Tibial nerve (tissue), 4 donors: ENCODE measurements at places on chromosomes 6 and 20.

GRCh38 chr6:15472621-15473020 is 190.2 kb downstream of the DTNBP1 start:
- DNase-seq = no peak

GRCh38 chr20:60232380-60232779 is 274.2 kb downstream of the CDH26 start:
- no peak for DNase-seq

GRCh38 chr20:49915118-49915379 is 280 bp downstream of the SPATA2 start:
- DNase-seq = no peak

DNA sequence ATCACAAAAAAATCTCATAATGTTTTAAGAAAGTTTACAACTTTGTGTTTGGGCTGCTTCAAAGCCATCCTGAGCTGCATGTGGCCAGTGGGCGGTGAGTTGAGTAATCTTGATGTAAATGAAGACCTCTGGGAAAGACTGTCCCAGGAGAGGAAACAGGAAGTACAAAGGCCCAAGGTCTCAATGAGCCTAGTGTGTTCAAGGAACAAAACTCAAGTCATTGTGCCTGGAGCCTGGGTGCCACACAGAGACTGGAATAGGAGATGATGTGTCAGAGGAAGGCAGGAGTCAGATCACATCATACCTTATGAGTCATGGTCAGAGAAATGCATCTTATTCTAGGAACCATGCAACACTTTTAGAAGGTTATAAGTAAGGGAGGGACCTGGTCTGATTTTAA is 51.5 kb downstream of the COL19A1 start:
- no peak for DNase-seq

GRCh38 chr20:63023936-63024571 is 17.3 kb upstream of the BHLHE23 start:
- no peak for DNase-seq

- no peak for DNase-seq
These were observed 29.6 kb downstream of the RRBP1 start for GRCh38 chr20:17652411-17652810.

DNA sequence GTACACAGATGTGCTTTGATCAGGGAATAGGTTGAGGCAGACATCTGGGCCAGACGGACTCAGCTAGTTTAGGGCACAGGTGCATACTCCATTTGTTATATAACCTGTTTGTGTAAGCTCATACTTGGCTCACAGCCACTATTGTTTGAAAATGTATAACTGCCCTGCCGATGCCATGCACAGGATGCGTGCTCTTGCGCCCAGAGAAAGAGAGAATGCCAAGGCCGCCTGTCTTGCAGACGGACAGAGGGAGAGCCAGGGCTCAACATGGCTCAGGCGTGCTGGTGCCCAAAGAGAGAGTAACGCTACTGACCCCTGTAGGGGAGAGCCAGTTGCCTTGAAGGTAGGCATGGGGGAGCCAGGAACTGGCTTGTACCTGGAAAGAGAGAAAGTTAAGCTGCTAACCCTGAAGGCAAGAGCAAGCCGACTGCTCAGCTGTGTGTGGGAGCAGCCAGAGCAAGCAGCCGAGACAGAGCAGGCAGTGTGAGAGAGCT is 57.7 kb downstream of the FAM229B start:
- DNase-seq = no peak

DNA sequence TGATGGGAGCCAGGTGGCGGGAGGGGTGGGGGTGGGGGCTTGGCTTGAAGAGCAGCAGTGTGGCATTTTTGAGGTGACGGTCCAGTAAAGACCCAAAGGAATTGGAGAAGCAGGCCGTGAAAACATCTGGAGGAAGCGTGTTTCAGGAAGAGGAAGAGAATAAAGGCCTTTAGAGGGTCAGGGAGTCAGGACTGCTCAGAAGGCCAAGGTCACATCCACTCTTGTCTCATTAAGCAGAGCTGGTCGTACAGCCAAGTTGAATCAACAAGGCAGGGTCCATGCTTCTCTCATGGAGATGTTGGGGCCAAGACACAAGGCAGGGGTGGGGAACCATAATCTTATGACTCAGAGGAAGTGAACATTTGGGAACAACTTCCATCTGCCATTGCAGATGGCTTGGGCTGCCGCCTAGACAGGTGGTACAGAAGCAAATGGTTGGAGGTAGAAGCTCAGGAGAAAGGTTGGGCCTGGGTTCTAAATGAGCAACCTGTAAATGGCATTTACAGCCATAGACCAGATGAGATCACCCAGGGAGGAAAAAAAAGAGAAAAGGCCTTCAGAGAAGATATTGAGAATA is 179.6 kb downstream of the TTLL2 start:
- DNase-seq = no peak

GRCh38 chr20:62676976-62677375 is 31.7 kb upstream of the NTSR1 start:
- no peak for DNase-seq

DNA sequence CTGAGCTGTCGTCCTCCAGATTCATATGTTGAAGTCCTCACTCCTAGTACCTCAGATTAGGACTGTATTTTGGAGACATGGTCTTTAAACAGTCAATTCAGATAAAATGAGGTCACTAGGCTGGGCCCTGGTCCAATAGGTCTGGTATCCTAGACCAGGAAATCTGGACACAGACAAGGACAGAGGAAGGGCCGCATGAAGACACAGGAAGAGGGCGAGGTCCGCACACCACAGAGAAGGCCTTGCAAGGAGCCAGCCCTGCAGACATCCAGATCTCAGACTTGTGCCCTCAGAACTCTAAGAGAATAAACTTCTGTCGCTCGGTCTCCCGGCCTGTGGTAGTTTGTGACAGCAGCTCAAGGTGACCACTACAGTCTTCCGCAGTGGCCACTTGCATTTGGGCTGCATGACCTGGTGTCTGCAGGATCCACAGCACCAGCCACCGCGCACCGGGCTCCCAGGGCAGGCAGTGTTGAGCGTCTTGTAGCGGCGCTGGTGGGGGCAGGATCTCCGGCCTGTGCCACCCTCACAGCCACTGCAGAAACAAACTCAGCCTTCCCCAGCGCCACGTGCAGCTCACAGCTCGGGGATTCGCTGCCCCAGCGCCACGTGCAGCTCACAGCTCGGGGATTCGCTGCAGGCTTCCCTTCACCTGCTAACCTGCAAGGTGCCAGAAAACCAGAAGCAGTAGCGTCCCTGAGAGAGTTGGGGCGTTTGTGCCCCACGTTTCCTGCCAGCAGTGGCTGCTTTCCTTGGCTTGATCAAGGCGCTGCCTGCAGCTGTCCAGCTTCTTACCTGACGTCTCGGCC is 6.0 kb upstream of the RBM38 start:
- no peak for DNase-seq

DNA sequence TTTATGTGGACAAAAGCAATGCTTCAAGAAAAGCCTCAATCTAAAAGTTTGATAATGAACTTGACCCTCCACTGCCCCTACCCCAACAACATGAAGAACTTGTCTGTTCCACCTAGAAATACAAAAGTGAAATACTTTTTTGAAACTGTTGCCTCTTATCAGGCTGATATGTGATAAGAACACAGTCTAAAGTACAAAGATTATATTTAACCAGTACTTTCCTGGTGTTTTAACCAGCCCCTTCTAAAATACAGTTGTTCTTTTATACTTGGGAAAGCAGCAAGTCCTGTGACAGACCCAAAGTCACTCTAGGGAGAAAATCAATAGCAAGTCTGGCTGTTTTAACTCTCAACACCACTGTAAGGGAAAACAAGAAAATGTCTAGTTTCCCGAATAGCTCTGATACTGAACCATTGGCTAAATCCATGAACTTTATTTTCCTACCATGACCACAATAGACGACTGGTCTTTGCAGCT is 6.6 kb downstream of the OARD1 start:
- no peak for DNase-seq

- no peak for DNase-seq
These were observed 489.7 kb upstream of the CDH4 start for GRCh38 chr20:60762386-60762785.

GRCh38 chr6:85089255-85089654 is 324.9 kb upstream of the TBX18 start:
- no peak for DNase-seq

DNA sequence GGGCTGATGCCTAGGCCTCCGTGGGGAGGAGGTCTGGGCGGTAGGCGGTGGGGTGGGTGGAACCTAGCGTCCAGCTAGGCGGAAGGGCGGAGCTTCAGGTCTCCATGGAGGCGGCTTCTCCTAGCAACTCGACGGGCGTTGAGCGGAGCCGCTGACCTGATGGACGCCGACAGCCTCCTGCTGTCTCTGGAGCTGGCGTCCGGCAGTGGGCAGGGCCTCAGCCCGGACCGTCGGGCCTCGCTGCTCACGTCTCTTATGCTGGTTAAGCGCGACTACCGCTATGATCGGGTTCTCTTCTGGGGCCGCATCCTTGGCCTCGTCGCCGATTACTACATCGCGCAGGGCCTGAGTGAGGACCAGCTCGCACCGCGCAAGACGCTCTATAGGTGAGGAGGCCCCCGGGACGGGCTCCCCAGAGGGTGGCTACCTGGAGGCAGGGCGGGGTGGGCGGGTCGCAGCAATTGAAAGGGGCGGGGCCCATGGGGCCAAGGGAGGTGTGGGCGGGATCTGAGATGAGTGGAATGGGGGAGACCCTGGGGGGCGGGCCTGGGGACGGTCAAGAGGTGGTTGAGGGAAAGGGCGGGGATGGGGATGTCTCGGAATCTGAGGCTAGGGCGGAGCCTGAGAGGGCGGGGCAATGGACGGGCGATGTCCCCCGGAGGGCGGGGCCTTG is at the start of gene RSPH9:
RSPH9 (plus strand) TSS at position 97 of the 673 bp plus-strand sequence; CDS start at position 160, 63 bp downstream.
- no peak for DNase-seq

GRCh38 chr20:46618316-46619100 is 32.8 kb downstream of the SLC13A3 start:
- no peak for DNase-seq

DNA sequence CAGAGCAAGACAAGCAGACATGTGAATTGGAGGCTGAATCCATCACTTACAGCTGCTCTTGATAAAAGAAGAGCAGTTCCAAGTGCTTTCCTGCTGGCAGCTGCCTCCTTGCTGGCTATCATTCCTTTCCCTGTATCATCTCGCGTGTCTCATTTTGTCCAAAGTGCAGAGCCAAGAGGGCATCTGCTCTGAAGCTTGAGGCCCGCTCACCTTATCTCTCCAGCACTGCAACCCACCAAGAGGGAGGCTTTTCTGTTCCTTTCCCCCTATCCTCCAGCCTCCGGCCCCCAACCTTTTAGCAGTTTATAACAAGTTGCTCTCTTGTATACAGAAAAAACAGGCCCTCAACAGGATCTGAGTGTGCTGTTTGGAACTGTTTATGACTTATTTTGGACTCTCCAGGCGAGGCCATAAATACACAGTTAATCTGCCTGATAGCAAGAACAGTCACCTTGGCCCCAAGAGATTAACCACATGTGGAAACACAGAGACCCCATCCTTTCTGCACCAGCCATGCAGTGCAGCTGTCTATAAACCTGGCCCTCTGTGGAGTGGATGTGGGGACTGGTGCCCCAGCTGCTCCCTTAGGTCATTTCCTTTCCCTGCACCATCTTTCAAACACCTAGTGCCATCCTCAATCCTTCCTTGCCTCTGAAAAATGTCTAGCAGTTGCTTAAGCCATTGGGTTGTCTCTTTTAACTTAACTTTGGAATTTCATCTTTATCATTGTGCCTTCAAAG is 172.5 kb upstream of the FERMT1 start:
- no peak for DNase-seq

GRCh38 chr6:94177429-94177828 is 758.1 kb upstream of the EPHA7 start:
- DNase-seq = no peak

DNA sequence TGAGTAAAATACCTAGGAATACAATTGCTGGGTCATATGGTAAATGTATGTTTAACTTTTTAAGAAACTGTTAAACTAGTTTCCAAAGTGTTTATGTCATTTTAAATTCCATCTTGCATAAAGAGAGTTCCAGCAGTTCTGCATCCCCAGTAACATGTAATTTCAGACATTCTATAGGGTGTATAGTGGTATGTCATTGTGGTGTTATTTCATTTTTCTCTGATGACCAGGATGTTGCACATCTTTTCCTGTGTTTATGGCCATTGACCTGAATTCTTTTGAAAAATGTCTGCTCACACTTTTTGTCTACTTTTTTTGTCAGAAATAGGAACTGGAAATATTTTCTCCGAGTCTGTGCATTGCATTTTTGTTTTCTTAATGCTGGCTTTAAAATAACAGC is 128.9 kb downstream of the TMEM200A start:
- DNase-seq = no peak

GRCh38 chr6:137148306-137149034 is 25.0 kb downstream of the IL22RA2 start:
- no peak for DNase-seq

GRCh38 chr6:162157167-162157870 is 570.2 kb downstream of the PRKN start:
- DNase-seq = no peak

DNA sequence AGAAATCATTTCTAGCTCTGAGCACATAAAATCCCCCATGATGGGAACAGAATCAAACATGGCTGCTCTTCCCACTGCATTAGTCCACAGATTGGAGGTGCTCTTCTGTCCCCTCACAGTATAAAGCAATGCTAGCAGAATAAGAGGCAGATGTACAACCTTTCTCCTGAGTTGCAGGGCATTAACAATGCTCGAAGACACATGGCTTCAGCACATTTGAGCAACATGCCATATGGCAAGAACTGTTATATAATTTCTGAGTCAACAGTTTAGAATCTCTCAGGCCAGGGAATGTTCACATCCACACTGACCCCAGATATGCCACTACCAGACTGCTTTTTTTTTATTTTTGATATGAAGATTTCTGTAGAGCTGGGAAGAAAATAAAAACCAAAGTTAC is 119.6 kb downstream of the KIF13A start:
- DNase-seq = no peak

DNA sequence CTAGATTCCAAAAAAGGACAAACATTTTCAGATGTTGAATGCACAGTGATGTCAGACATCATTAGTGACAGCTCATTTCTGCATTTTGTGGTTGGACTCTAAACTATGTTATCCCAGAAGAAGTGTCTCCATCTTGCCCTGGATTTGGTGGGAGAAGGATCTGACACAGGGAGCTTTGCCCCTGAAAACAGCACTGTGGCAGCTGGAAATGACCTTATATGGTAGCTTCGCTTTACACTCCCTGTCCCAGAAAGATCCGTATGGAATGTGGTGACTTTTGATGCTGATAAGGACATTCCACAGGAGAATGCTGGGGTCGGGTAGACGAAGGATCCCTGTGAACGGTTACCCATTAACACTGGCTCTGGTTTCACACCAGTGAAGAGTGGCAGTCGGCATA is 87.2 kb upstream of the EDN1 start:
- no peak for DNase-seq

GRCh38 chr20:37209661-37210314 is 30.4 kb upstream of the MROH8 start:
- no peak for DNase-seq

- no peak for DNase-seq
These were observed 475.3 kb upstream of the NRSN1 start for GRCh38 chr6:23650676-23651075.

GRCh38 chr6:1144842-1145767 is 166.8 kb upstream of the FOXQ1 start:
- no peak for DNase-seq

- no peak for DNase-seq
These were observed 8.0 kb downstream of the HTR1B start for GRCh38 chr6:77455271-77455670.

GRCh38 chr6:11514672-11515071 is 22.9 kb upstream of the TMEM170B start:
- DNase-seq = no peak
